ENCODE measurements at places on chromosomes 2 and 18.

- DNase-seq, result no peak
Measured at GRCh38 chr2:52558265-52558664, 1209.3 kb upstream of the CHAC2 start.

GRCh38 chr2:178043266-178043665, 29.3 kb downstream of the PDE11A start:
- DNase-seq, result no peak

- no peak for DNase-seq
Measured at GRCh38 chr2:49753344-49753985, 599.1 kb upstream of the FSHR start.

DNA sequence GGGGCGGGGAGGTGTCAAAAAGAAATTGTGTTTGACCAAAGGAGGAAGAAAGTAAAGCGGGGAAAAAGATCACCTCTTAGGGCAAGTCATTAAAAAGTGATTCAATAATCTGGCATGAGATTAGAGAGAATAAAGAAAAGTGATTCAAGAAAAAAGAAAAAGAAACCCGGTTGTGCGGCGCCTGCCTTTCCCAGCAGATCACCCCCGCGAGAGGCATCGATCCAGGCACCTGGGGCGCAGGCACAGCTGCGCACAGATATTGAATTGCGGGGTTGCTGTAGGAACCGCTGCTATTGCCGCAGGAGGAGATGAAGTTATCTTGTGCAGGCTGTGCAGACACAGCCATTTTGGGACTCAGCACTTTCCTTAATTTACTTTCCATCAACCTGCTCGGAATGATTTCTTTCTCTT, 71.2 kb downstream of the PLB1 start:
- DNase-seq, result no peak

DNA sequence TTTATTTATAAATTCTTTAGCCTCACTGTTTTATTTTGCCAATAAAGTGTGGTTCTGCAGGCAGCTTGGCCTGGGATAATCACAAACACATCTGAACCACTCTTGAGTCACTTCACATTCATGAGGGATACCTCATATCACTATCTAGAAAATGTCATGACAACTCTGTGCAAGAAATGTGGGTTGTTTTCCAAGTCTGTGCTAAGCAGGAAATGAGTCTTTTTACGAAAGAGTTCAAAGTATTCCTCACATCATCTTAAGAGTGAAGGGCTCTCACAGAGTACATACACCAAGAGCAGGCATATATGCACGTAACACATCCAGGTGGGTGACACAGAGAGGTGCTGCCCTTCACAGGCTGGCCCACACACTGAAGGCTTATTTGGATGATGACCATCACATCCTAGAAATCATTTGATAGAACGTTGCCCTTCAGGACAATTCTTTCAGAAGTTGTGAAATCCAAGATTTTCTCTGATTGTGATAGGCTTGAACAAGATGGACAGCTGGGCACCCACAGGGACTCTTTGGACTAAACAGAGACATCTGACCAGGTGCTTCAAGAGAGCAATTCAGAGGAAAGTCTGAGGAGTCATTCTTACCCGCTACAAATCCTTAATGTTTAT, 811.1 kb upstream of the LRATD1 start:
- no peak for DNase-seq

Measured in cerebellar nuclear complex (tissue), 1 donor.